ENCODE measurements at places on chromosomes 7 and 10.

GRCh38 chr7:90625562-90625961 is 29.4 kb downstream of the CDK14 start:
- peak; percentile 92 for DNase-seq

DNA sequence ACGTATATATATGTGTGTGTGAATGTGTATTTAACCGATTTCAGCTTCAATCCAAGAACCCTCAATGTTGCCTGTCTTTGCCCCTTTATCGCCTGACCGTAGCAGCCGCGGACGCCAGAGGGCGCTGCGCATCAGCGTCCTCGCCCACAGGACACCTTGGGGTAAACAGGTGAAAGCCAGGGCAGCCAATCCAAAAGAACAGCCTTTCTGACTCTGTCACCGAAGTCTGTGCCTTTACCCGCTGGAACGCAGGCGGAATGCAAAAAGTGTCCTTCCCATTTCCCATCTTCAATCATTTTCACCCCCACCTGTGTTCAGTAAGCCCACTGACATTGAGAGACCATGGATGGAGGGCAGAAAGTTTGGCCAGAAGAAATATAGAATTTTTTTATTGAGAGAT is 3.6 kb downstream of the NXPH1 start:
- peak; percentile 1 for DNase-seq

DNA sequence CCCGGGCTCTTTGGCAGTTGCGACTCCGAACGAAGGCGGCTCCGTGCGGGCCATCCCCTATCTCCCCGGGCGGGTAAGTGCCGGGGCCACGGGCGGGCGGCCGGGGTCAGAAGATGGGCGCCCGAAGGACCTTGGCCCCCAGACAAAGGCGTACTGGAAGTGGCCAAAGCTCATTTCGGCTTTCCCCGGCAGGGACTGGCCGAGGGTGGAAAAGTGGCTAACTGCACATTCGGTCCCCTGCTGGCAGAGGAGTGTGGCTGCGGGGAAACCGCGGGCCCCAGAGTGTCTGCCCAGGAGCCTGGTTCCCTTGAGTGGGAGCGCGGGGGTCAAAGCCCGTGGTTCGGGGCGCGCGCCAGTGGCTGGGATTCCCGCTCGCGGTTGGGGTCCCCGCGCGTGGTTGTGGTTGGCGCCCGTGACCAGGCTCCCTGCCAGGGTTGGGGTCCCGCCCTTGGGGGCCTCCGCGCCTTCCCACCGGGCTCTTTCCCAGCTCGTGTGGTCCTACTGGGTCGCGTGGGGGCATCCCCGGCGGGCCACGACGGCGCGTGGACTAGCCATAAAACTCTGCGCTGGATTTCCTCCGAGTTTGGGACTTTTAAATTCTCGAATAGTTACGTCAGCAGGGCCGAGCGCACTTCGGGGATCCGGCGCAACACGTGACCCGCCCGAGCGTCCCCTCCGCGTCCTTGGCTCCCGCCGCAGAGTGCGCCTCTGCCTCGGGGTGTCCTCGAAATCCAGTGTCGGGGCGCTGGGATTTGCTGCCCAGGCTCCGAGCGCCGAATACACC is 124.4 kb downstream of the TACC2 start:
- DNase-seq, result peak; percentile 66

DNA sequence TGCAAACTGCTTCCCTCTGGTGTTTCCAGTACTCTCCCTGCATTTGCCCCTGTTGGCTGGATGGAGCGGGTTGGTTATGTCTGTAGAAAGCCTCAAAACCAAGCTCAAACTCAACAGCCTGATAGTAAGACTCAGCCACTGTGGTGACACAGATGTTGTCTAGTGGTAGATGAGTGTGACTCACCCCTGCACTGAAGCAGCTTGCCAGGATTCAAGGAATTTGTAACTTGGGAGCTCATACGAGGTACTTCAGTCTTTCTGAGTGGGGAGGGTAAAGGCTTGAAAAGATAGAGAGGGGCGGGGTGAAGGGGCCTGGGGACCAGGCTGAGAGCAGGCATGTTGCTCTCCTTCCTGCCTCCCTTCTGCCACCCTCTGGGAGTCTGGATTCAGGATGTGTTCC is 22.9 kb upstream of the AQP1 start:
- DNase-seq, result peak; percentile 95

DNA sequence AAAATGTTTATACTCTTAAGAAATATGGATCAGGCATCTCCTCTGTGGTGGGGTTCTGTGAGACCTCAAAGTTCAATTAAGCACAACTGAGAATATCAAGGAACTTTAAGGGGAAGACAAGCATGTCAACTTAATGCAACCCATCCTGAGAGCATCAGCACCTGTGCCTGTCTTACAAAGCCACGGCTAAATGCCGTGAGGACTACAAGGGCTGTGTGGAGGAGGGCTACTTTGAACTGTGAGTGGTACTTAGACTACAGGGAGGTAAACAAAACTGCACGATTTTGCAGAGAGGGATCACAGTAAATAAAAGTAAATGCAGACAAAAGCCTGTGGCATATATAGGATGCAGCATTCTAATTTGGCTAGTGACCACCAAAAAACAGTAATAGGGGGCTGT is 139.1 kb downstream of the ATE1 start:
- no peak for DNase-seq
